H7 (cell line): ENCODE measurements at places on chromosomes 5 and 9. TPM values are rescaled to one million over a fixed set of nuclear protein-coding genes. Genes with fewer than 3 reads are reported as not detected.

The SKIC3 gene
- total RNA-seq = 52.9 and 81.5 TPM in 2 replicates

The CD180 gene
- not detected in 2 replicates for total RNA-seq

The AP3S1 gene
- 40.6 and 59.3 TPM in 2 replicates for total RNA-seq

The PCDHB4 gene
- total RNA-seq = 0.35 and 0.41 TPM in 2 replicates

The ADAMTSL1 gene
- total RNA-seq = 1.8 and 2.1 TPM in 2 replicates

The SPATA24 gene
- 7.7 and 8.6 TPM in 2 replicates for total RNA-seq

The ADAMTS19 gene
- 13.0 and 26.3 TPM in 2 replicates for total RNA-seq

The NOXA1 gene
- 0.78 and 1.0 TPM in 2 replicates for total RNA-seq

The CD14 gene
- 0.21 TPM in 1 of 2 replicates, not detected in the other for total RNA-seq

The PCDHGB2 gene
- 0.03 TPM in 1 of 2 replicates, not detected in the other for total RNA-seq

The ACTBL2 gene
- total RNA-seq = not detected in 2 replicates

The SMIM33 gene
- total RNA-seq = not detected in 2 replicates

The OR1J2 gene
- total RNA-seq = not detected in 2 replicates

The ARL10 gene
- 3.3 and 6.7 TPM in 2 replicates for total RNA-seq

The SLC36A3 gene
- not detected in 2 replicates for total RNA-seq

The TOR4A gene
- 21.3 and 23.2 TPM in 2 replicates for total RNA-seq

The WNT8A gene
- total RNA-seq = 7.5 and 13.2 TPM in 2 replicates

The GPSM1 gene
- 17.3 and 22.2 TPM in 2 replicates for total RNA-seq

The GDA gene
- total RNA-seq = 3.1 and 3.3 TPM in 2 replicates

The IFNA2 gene
- not detected in 2 replicates for total RNA-seq

The CCDC192 gene
- total RNA-seq = 0.24 and 1.1 TPM in 2 replicates

The CXCL14 gene
- 2.7 and 4.2 TPM in 2 replicates for total RNA-seq

The PCDHB2 gene
- 0.69 and 1.9 TPM in 2 replicates for total RNA-seq

The FAM221B gene
- not detected in 2 replicates for total RNA-seq

The SNCAIP gene
- total RNA-seq = 4.2 and 7.4 TPM in 2 replicates

The TEX10 gene
- total RNA-seq = 44.9 and 57.2 TPM in 2 replicates

The EPB41L4A gene
- 3.2 and 4.7 TPM in 2 replicates for total RNA-seq

The RANBP17 gene
- 6.4 and 11.6 TPM in 2 replicates for total RNA-seq

The GEMIN5 gene
- total RNA-seq = 33.2 and 38.4 TPM in 2 replicates

The PCDHGA9 gene
- 0.04 and 0.10 TPM in 2 replicates for total RNA-seq

The PPP2R2B gene
- 60.2 and 75.5 TPM in 2 replicates for total RNA-seq

The NOTCH1 gene
- total RNA-seq = 32.2 and 33.3 TPM in 2 replicates

The C5orf52 gene
- not detected in 2 replicates for total RNA-seq

The CCDC171 gene
- 1.1 and 2.7 TPM in 2 replicates for total RNA-seq

The SVEP1 gene
- 0.24 and 0.30 TPM in 2 replicates for total RNA-seq

The INSL6 gene
- not detected in 2 replicates for total RNA-seq

The EXOSC3 gene
- 71.9 and 82.8 TPM in 2 replicates for total RNA-seq

The TXNDC8 gene
- not detected in 2 replicates for total RNA-seq

The ZBED3 gene
- total RNA-seq = 1.6 and 1.9 TPM in 2 replicates
